Esophagus squamous epithelium (tissue), 5 donors: ENCODE measurements at places on chromosomes 1 and 21. TPM values are rescaled to one million over a fixed set of nuclear protein-coding genes. Genes with fewer than 3 reads are reported as not detected.
A peak's percentile ranks its signal among the peaks of the same experiment; 100 is the strongest.

Gene PADI2
- total RNA-seq = 0.95 TPM

DNA sequence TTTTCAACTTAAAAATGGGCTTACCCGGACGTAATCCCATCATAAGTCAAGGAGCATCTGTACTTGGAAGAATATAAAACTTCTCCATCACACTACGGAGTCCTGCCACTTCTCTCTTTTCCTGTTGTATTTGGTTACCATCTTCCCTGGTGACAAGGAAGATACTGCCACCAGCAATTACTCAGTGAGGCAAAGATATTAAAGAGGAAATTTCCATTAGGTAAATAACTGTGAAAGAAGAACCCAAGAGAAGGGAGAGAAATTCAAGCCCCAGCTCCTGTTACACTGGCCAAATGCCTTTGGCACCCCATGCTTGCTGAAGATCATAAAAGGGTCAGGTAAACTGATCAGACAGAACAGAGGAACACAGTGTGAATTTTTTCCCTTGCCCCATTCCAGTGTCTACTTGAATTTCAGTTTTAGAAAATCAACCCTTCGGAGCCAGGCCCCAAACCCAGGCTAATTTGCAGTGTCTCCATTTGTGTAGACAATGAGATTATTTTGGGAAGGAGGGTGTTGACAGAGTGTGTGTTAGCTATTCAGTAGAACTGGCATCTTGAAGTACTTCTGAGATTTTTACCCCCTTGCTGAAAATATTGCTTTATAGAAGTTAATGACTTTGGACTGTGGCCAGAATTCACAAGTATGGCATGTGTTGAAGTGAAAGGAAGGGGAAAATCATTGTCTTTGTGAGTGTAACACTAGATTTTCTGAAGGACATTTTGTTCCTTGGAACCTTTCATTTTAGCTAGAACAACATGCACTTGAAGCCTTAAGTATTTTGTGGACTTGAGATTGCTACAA is 167.1 kb downstream of the DHRS3 start:
- DNase-seq = no peak
- H3K4me3 ChIP-seq = no peak overlapping the region
- peak overlapping the region; percentile 90 for H3K27ac ChIP-seq
- peaks cover 55% of the 10 kb centered on the region for H3K4me1 ChIP-seq

- H3K4me3 ChIP-seq = no peak overlapping the region
- H3K27me3 ChIP-seq = peaks cover 26% of the 10 kb centered on the region
- H3K4me1 ChIP-seq = peaks cover 22% of the 10 kb centered on the region
- H3K27ac ChIP-seq = peak overlapping the region; percentile 10
- DNase-seq = no peak
- H3K36me3 ChIP-seq = no peaks in the 10 kb centered on the region
Observed at GRCh38 chr1:24925082-24925779, 4.8 kb downstream of the RUNX3 start.

Gene KCNA2
- total RNA-seq = 0.76 TPM

- DNase-seq = no peak
- H3K36me3 ChIP-seq = no peaks in the 10 kb centered on the region
- no peaks in the 10 kb centered on the region for H3K27me3 ChIP-seq
- no peak overlapping the region for H3K4me3 ChIP-seq
Observed at GRCh38 chr1:14413819-14414490, 184.5 kb upstream of the KAZN start.

Gene SPATA17
- total RNA-seq = 0.11 TPM

Gene BTBD8
- total RNA-seq = 4.0 TPM

Gene HES2
- total RNA-seq = 51.9 TPM

- H3K27me3 ChIP-seq = no peaks in the 10 kb centered on the region
- no peak for DNase-seq
- H3K4me1 ChIP-seq = peaks cover 34% of the 10 kb centered on the region
- H3K4me3 ChIP-seq = no peak overlapping the region
- H3K36me3 ChIP-seq = no peaks in the 10 kb centered on the region
- no peak overlapping the region for H3K27ac ChIP-seq
Observed at GRCh38 chr1:234592240-234592639, 17.7 kb downstream of the IRF2BP2 start.

GRCh38 chr1:77421504-77422233 is 139.8 kb downstream of the AK5 start:
- no peak for DNase-seq
- H3K36me3 ChIP-seq = no peaks in the 10 kb centered on the region
- H3K27ac ChIP-seq = no peak overlapping the region
- no peaks in the 10 kb centered on the region for H3K4me1 ChIP-seq
- no peak overlapping the region for H3K4me3 ChIP-seq

GRCh38 chr1:192024881-192025280 is 133.4 kb upstream of the RGS18 start:
- no peak overlapping the region for H3K4me3 ChIP-seq
- H3K27ac ChIP-seq = no peak overlapping the region
- no peaks in the 10 kb centered on the region for H3K4me1 ChIP-seq
- no peak for DNase-seq
- no peaks in the 10 kb centered on the region for H3K36me3 ChIP-seq

GRCh38 chr1:185250063-185250462 is 67.0 kb downstream of the IVNS1ABP start:
- H3K27ac ChIP-seq = no peak overlapping the region
- H3K27me3 ChIP-seq = no peaks in the 10 kb centered on the region

DNA sequence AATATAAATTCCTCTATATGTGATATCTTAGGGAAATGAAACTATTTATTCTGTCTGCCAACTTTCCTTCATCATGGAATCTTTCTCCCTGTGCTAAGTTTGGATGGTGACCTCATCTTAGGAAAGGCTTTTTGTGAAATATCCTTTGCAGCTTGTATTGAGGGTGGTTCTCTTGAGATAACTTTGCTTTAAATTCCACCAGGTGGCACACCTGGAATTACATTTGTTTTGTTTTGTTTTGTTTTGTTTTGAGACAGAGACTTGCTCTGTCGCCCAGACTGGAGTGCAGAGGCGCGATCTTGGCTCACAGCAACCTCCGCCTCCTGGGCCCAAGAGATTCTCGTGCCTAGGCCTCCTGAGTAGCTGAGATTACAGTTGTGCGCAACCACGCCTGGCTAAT is 7.6 kb upstream of the CD1A start:
- no peak for DNase-seq
- H3K36me3 ChIP-seq = no peaks in the 10 kb centered on the region
- no peaks in the 10 kb centered on the region for H3K27me3 ChIP-seq
- H3K4me3 ChIP-seq = no peak overlapping the region
- no peak overlapping the region for H3K27ac ChIP-seq

GRCh38 chr1:197249324-197249723 is 18.7 kb upstream of the CRB1 start:
- H3K27me3 ChIP-seq = no peaks in the 10 kb centered on the region
- H3K36me3 ChIP-seq = no peaks in the 10 kb centered on the region
- H3K4me1 ChIP-seq = no peaks in the 10 kb centered on the region
- no peak overlapping the region for H3K27ac ChIP-seq

DNA sequence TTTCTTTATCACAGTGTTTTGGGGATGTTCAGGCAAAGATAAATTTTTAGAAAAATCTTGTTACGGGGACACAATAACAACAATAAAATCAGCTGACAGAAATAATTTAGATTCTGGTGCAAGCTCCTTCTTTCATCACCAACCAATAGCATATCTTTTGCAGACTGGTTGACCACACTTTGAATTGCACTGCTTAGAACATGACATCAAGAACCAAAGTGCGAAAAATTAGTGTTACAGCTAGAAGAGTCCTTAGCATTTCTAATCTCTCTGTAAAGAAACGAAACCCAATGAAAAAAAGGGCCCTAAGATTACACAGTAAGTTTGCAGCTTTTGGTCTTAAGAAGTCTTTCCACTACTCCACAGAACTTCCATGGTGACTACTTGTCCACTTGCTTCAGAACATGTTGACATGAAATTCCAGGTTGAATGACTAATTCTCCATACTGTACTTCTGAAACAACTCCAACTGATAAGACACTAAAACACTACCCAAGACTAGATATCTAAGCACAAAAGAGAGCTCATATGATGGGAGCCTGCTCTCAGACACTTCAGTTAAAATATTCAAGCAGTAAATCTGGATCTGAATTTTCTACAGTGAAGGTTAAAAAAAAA is 31.3 kb downstream of the XKR8 start:
- no peak overlapping the region for H3K27ac ChIP-seq
- DNase-seq = no peak
- peaks cover 11% of the 10 kb centered on the region for H3K4me1 ChIP-seq
- H3K36me3 ChIP-seq = peaks cover 11% of the 10 kb centered on the region
- H3K4me3 ChIP-seq = no peak overlapping the region

- H3K4me3 ChIP-seq = no peak overlapping the region
- DNase-seq = no peak
- H3K27me3 ChIP-seq = no peaks in the 10 kb centered on the region
- H3K4me1 ChIP-seq = peaks cover 3% of the 10 kb centered on the region
- H3K27ac ChIP-seq = peak overlapping the region; percentile 37
Observed at GRCh38 chr1:165862448-165862847, 35.0 kb downstream of the UCK2 start.

GRCh38 chr1:167447521-167448136 is 70.7 kb downstream of the CD247 start:
- H3K4me3 ChIP-seq = no peak overlapping the region
- H3K27me3 ChIP-seq = no peaks in the 10 kb centered on the region
- peak overlapping the region; percentile 71 for H3K27ac ChIP-seq
- H3K36me3 ChIP-seq = no peaks in the 10 kb centered on the region
- H3K4me1 ChIP-seq = peaks cover 13% of the 10 kb centered on the region

- no peaks in the 10 kb centered on the region for H3K27me3 ChIP-seq
- H3K27ac ChIP-seq = no peak overlapping the region
- no peaks in the 10 kb centered on the region for H3K36me3 ChIP-seq
- H3K4me1 ChIP-seq = no peaks in the 10 kb centered on the region
- no peak overlapping the region for H3K4me3 ChIP-seq
Observed at GRCh38 chr21:18772897-18773296, 369.3 kb upstream of the TMPRSS15 start.

DNA sequence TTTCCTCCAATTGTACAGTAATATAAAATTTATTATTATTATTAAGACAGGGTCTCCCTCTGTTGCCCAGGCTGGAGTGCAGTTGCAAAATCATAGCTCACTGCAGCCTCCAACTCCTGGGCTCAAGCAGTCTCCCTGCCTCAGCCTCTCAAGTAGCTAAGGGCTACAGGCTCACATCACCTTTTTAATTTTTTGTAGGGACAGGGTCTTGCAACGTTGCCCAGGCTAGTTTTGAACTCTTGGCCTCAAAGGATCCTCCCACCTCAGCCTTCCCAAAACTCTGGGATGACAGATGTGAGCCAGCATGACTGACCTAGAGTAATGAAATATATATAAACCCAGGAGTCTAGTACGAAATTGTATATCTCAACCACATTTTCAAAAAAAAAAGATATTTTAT is 49.2 kb downstream of the B3GALNT2 start:
- H3K27me3 ChIP-seq = no peaks in the 10 kb centered on the region
- peaks cover 18% of the 10 kb centered on the region for H3K36me3 ChIP-seq
- H3K4me3 ChIP-seq = no peak overlapping the region
- no peak overlapping the region for H3K27ac ChIP-seq

DNA sequence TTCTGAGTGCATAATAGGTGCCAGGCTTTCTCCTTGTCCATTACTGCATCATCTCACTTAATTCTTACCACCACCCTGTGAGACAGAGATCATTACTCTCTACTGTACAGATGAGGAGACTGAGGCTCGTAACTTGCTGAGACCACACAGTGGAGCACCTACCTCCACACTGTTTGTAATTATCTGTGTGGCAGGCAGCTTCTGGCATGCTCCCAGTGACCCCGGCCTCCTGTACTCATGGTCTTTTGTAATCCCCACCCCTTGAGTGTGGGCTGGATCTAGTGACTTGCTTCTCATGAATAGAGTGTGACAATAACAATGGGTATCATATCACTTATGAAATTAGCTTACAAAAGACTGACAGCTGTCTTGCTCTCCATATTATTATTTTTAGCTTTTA is 407.3 kb downstream of the MATN1 start:
- no peak overlapping the region for H3K27ac ChIP-seq
- DNase-seq = no peak
- H3K4me1 ChIP-seq = no peaks in the 10 kb centered on the region
- no peak overlapping the region for H3K4me3 ChIP-seq
- H3K36me3 ChIP-seq = no peaks in the 10 kb centered on the region

DNA sequence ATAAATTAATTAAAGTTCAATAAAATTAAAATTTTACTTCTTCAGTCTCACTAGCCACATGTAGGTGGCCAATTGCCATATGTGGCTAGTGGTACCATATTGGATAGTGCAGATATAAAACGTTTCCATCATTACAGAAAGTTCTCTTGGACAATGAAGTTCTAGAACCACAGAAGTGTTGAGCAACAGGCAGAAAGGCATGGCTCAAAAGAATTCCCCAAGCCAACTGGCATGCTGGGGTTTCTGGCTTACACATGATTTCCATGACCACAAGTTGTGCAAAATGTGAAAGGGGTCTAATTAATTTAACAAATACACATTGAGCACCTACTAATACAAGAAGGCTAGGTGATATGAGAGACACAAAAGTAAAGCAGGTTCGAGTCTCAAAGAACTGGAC is 72.2 kb upstream of the CDC42BPA start:
- H3K36me3 ChIP-seq = no peaks in the 10 kb centered on the region
- H3K4me1 ChIP-seq = peaks cover 4% of the 10 kb centered on the region
- no peak overlapping the region for H3K27ac ChIP-seq
- no peak overlapping the region for H3K4me3 ChIP-seq
- no peak for DNase-seq

Gene EDEM3
- total RNA-seq = 13.4 TPM

- no peaks in the 10 kb centered on the region for H3K36me3 ChIP-seq
- DNase-seq = no peak
- H3K27ac ChIP-seq = no peak overlapping the region
Observed at GRCh38 chr1:189769448-189769847, 708.2 kb downstream of the BRINP3 start.

DNA sequence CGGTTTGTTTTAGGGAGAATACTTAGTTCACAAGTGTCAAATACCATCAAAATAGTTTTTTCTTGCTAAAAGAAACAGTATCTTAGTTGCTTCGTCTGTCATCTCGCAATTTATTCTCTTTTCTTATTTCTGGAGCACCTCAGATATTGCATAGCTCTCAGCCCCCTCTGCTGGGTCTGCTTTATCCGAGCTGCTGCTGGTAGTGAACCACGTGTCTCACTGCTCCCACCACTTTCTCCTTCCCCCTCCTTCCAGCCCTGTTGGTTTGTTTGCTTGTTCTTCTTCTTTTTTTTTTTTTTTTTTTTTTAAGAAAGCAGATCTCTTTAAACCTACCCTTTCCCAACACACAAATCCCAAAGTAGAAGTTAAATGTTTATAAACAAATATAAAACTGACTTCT is 170.8 kb downstream of the EDEM3 start:
- no peak for DNase-seq
- H3K36me3 ChIP-seq = no peaks in the 10 kb centered on the region
- H3K4me1 ChIP-seq = peaks cover 12% of the 10 kb centered on the region
- H3K27ac ChIP-seq = no peak overlapping the region
- H3K4me3 ChIP-seq = no peak overlapping the region
